Kidney epithelial cell (primary cell): ENCODE measurements at places on chromosomes 12 and 14. TPM values are rescaled to one million over a fixed set of nuclear protein-coding genes. Genes with fewer than 3 reads are reported as not detected.

DNA sequence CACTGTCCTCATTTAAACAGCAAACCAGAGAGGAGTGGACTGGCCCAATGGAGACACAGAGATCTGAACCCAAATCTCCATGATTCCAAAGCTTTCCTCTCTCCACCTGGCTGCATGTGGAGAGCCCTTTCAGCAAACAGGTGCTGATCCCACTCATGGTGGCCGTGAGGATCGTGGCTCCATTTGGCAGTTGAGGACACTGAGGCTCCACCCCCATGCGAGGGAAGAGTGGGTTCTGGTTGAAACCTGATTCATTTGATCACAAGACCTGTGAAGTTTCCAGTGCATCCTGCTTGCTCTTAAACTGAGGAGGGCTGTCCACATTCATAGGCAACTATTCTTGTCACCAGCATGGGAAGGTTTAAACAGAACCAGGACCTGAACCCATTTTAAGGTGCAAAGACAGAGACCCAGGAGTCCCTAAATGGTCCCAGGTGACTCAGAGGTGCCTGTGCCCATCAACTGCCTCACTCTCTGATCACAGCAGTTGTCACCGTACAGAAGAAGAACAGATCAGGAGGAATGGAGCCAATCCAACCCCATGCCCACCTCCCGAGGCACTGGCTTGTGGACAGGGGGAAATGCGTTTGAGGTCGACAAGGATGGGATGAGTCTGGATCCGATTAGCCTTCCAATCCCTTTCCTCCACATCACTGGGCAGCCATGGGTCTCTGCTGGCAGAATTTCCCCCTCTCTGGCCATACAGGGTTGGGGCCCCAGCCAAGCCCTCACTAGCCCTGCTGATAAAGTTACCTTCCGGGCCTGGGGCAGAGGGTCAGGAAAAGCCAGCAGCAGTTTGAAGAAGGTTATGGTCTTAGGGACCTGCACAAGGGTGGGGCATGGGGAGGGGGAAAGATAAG lies 45.5 kb upstream of the BCL11B start:
- DNase-seq, result no peak

- DNase-seq, result no peak
Measured at GRCh38 chr12:131991816-131992430, 42.2 kb downstream of the EP400 start.

The TNFAIP2 gene
- total RNA-seq, result 152 and 154 TPM in 2 replicates

DNA sequence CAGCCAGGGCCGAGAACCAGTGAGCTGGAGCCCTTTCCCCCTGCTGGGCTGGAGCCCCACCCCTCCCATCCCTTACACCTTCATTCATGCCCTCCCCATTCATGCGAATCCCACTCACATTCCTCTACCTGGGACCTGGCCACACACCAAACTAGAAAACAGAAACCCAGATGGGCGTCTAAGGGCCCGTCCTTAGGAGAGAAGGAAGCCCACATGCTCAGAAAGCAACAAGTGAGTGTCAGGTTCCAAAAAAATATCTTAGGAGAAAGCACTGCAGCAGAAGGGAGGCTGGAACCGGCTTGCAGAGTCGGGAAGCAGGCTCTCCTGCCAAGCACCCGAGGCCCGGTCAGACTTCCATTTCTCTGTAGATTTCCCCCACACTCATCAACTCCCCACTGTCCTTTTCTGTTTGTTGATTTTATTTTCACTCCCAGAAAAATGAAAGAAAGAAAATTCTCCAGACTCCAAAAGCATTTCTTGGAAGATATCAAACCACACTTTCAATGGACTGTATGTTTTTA lies 13.6 kb downstream of the BCL11B start:
- DNase-seq, result no peak

GRCh38 chr14:75283162-75283832 lies 4.7 kb downstream of the FOS start:
- no peak for DNase-seq

GRCh38 chr14:58166005-58166983 lies 14.3 kb upstream of the ARMH4 start:
- peak; percentile 41 for DNase-seq

DNA sequence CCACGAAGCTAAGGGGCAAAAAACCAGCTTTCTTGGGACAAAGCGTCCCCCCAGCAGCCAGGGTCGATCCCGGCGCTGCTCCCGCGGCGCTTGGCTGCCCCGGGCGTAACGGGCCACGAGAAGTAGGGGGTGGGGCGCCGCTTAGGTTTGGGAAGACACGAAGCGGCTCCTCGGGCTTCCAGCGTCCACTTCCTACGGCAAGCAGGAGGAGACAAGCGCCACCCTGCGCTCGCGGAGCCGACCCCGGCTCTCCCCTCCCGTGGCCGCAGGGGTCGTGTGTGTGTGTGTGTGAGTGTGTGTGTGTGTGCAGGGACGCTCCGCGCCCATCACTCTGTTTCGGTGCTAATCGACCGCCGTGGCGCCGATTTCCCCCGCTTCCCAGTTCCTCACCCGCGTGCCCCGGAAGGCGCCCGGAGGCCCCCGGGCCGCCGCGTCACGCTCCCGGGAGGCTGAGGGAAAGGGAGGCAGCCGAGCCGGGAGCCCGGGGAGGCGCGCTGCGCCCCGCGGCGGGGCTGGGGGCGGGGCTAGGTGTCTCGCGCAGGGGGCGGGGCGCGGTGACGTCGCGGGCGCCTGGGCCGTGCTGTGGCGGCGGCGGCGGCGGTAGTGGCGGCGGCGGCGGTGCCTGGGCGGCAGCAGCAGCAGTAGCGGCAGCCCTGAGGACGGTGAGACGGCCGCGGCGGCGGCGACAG lies at the start of gene ERC1:
Gene ERC1 (plus strand): TSS at position 563 of the 689 bp plus-strand sequence. CDS start 36,681 bp downstream, outside the sequence.
- DNase-seq, result no peak

GRCh38 chr12:51635346-51635745 lies 44.3 kb downstream of the SCN8A start:
- no peak for DNase-seq

The GPRC5D gene
- not detected in 2 replicates for total RNA-seq

DNA sequence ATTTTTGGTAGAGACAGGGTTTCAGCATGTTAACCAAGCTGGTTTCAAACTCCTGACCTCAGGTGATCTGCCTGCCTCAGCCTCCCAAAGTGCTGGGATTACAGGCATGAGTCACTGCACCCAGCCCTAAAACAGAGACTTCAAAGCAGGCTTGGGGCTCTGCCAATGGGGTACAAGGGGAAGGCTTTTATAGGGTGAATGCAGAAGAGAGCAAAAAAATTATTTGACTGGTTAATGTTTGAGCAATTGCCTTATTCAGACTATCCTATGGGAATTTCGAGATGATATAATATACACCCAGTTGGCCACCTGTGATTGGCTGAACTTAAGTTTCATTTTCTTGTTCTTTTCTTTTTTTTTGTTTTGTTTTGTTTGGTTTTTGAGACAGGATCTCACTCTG lies 31.5 kb upstream of the ACTN1 start:
- no peak for DNase-seq

- DNase-seq, result no peak
Measured at GRCh38 chr14:99422228-99423010, 58.2 kb downstream of the SETD3 start.

GRCh38 chr12:74119811-74120362 lies 417.7 kb upstream of the ATXN7L3B start:
- no peak for DNase-seq

The TPH2 gene
- not detected in 2 replicates for total RNA-seq

- no peak for DNase-seq
Measured at GRCh38 chr12:116060764-116061163, 216.7 kb downstream of the MED13L start.

GRCh38 chr14:78341827-78342389 lies 171.7 kb downstream of the NRXN3 start:
- no peak for DNase-seq

DNA sequence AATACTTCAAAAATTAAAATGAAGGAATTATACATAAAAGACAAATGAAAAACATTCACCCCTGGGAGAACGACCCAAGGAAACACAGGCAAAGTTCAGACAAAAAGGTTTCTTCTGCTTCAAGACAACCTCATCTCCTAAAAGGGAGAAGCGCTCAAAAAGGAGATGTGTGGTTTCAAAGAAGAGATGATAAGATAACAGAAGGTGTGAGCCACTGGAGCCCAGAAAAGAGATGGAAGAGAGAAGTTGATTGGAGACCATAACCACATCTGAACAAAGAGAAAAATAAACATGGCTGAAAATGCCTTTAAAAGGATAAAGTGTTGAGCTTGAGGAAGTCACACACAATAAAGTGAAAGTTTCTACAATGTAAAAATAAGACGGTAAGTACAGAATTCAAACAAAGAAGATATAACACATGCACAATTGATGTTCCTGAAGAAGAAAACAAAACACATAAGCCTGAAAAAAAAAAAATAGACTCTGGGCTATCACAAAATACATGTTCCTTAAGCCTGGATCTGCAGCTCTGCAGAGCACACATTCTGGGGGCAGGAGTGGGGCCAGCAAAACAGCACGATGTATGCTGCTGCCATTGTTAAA lies 51.6 kb upstream of the C14orf180 start:
- DNase-seq, result no peak

The SLC16A7 gene
- total RNA-seq, result 1.8 and 3.5 TPM in 2 replicates

The TEX22 gene
- total RNA-seq, result 0.27 and 0.46 TPM in 2 replicates

DNA sequence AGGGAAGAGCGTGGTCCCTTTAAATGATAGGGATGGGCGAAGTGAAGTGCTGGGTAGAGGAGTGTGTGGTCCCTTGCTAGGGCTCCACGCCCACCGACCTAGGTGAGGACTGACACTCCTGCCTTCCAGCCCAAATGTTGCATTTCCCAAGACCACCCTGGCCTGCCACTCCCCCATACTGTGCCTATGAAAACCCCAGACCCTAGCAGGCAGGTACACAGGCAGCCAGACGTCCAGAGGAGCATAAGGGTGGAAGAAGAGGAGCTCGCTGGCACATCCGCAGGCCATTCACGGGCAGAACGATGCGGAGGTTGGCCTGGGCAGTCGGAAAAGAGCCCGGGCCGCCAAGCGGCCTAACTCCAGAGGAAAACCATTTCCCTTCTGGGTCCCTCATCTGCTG lies 817 bp upstream of the IPO8 start:
- no peak for DNase-seq

DNA sequence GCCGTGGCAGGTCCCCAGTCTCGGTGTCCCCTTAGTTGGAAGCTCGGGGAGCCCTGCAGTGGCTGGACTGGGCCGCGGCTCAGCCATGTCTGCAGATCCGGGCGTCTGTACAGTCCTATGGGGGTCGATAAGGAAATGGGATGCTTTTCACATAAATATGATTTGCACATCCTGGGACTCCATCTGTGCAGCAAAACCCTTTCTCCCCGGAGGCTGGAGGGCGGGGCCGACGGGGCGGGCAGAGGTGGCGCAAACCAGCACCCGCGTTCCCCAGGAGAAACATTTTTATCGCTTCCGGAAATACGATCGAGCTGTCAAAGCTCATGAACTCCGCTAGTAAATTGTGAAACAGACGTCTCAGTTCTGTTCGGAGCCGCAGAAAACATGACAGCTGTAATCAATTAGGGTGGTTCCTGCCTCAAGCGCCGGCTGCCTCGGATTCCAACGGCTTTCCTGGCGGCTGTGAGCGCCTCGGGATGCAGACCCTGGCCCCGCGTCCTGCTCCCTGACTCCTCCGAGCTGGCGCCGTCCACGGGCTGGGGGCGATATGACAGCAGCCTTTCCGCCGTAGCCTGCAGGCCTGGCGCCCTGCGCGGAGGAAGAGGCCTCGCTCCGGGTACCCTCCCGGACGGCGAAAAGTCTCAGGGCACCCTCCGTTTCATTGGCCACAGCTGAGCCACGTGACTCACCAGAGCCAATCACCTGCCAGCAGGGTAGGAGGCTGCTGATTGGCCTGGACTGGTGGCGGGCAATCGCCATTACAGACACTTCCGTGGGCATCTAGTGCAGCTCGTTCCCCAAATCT lies 23.0 kb downstream of the DIO3 start:
- no peak for DNase-seq

DNA sequence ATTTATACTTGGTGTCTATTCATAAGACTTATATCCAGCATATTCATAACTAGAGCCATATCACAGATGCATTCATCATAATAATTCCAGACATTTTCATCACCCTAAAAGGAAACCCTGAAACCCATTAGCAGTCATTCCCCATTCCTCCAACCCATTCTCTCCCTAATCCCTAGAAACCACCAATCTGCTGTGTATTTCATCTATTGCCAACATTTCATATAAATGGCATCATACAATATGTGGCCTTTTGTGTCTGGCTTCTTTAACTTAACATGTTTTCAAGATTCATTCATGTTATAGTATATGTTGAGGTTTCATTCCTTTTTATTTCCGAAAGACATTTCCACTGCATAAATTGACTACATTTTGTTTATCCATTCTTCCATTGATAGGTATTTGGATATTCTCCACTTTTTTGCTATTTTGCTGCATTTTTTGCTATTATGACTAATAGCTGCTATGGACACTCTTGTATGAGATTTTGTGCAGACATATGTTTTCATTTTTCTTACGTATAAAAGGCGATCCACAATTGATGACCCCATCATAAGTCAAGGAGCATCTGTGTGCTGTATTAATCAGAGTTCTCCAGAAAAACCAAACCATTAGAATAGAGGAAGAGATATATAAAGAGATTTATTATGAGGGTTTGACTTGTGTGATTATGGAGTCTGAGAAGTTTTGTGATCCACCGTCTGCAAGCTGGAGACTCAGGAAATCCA lies 5.1 kb upstream of the OAS2 start:
- no peak for DNase-seq

DNA sequence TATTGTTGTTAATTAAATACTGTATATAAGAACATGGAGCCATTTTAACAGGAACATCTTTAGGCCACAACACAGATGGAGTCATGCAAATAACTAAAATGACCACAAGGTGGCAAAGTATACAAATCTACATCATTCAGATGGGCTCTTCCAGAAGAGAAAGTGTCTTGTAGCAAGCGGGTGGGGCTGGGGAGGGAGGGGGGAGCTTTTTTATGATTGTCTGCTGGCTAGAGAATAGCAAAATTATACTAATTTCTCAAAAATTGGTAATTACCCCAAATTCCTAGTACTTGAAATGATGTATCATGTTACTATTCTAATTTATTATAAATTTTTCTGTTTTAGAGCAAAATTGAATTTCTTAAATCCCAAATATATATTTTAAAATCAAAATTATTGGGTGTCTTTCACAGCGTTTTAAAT lies 378.7 kb downstream of the PRKD1 start:
- DNase-seq, result peak; percentile 19

DNA sequence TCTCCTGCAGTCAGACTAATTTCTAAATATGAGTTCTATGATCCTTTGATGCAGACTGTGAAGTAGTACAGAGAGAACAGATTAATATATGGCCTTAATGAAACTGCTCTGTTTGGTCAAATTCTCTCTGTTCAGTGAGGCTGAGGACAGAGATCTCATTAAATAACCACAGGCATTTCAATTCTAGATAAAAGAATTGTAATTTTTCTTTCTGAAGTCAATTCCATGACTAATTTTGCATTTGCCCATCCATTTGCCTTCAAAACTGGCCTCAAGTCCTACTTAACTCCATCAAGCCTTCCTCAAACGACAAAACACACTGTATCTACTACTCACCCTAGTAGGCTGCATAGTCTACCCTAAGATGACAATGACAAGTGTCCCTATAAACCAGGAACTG lies 67.1 kb downstream of the DUSP16 start:
- no peak for DNase-seq

The P2RX7 gene
- total RNA-seq, result 0.29 and 0.96 TPM in 2 replicates

DNA sequence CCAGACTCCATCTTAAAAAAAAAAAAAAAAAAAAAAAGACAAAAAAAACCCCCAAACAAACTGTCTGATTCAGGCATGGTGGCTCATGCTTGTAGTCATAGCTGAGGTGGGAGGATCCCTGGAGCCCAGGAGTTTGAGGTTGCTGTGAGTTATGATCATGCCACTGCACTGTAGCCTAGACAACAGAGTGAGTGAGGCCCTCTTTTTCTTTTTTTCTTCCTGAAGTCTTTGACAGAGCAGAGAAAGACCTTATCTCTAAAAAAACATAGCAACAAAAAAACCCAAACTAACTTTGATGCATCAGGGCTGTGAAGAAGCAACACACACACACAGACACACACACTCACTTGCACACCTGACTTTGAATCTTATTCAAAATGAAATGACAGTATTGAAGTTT lies 7.7 kb upstream of the AMN1 start:
- DNase-seq, result peak; percentile 66
